AG10803 (cell line): ENCODE measurements at places on chromosomes 4 and X.
A peak's percentile ranks its signal among the peaks of the same experiment; 100 is the strongest.

DNA sequence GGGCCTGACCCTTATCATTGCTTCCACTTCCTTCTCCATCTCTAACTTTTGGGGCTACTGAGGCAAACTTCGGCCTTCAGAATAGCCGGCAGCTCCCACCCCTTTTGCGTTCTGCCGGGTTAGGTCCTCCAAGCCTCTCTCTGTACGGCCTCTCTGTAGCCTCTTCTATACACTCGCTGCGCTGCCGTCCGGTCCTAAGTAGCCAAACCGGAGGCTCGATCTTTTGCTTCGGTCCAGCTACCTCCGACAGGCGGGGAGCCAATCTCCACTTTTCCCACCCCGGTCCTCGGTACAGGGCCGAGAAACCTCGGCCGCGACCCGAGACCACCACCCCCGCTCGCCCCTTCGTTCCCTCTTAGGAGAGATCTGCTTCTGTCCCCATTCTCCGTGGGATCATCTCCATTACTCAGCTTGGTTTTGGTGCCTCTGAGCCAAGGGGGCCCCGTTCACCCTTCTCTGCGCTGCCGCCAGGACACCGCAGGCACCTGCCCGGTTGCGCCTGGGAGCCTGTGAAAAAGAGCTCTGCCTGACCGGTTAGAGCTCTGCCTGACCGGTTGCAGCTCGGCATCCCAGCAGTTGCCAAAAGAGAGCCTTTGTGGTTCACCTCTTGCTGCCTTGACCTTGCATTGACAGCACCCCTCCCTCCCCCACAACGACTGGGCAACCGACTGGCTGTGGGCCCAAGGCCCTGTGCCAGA, 1.0 kb upstream of the HTR2C start:
- no peak for DNase-seq

DNA sequence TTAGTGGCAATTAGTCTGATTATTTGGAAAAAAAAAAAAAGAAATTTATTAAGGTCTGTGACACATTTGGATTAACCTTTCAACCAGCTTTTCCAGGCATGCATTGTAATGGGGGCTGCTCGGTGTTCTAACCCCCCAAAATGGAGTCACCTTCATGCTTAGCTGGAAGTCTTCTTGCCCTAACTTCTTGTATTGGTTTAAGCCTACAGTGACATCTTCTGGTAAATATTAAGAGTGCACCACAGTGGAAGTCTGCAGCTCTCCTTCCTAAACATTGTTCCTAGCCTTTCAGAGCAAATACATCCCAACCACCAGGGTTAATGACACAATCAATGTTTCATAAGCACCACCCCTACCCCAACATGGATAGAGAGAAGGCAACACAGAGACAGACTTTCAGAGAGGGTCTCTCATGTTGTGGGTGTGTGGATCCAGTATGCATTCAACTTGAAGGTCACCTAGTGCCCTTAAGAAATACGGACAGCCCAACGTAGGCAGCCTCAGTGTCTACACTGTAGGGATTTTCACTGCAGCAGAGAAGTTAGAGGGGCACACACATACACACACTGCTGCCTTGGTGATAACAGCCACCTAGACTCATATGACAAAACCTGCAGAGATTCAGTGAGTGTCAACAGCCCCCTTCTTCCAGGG, 142.9 kb upstream of the MBNL3 start:
- DNase-seq: peak; percentile 40

GRCh38 chrX:78331708-78332107, 4.3 kb upstream of the CYSLTR1 start:
- DNase-seq: no peak

- DNase-seq: no peak
These were observed 92.3 kb upstream of the DCLK2 start for GRCh38 chr4:149985981-149986380.

- no peak for DNase-seq
These were observed 6.0 kb downstream of the PDLIM5 start for GRCh38 chr4:94457692-94458106.
